ENCODE measurements at places on chromosomes 7 and 10.
A peak's percentile ranks its signal among the peaks of the same experiment; 100 is the strongest.

DNA sequence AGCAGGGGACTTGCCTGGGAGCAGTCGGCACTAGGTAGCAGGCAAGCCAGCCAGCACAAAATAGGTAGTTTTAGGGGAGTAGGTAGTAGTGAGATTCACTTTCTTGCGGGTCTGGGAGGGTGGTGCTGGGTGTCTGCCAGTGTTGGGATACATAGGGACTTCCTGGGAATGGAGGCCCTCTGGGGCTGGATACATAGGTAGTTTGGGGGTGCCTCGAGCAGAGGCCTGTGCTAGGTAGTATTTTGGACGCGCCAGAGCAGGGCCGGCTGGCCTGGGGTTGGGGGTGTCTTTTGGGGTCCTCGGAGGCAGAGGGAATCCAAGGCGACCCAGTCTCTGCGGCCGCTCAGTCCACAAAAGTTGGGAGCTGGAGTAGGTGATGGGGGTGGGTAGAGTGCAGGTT is 2.0 kb upstream of the HOXA3 start:
- DNase-seq, result no peak

DNA sequence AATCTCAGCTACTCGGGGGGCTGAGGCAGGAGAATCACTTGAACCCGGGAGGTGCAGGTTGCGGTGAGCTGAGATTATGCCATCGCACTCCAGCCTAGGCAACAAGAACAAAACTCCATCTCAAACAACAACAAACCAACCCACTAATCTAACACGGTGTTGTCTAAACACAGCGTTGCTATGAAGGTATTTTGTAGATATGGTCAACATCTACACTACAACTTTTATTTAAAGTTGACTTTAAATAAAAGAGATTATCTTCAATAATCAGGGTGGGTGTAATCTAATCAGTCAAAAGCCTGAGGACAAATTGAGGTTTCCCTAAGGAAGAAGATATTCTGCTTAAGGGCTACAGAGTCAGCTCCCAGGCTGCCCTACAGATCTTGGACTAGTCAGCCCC is 24.2 kb downstream of the BAIAP2L1 start:
- DNase-seq, result no peak

GRCh38 chr7:157793973-157794745 is 457.4 kb downstream of the DNAJB6 start:
- no peak for DNase-seq

- DNase-seq, result no peak
These were observed 50.2 kb downstream of the COL17A1 start for GRCh38 chr10:104035194-104036068.

GRCh38 chr7:35465791-35466336 is 212.0 kb upstream of the TBX20 start:
- no peak for DNase-seq

DNA sequence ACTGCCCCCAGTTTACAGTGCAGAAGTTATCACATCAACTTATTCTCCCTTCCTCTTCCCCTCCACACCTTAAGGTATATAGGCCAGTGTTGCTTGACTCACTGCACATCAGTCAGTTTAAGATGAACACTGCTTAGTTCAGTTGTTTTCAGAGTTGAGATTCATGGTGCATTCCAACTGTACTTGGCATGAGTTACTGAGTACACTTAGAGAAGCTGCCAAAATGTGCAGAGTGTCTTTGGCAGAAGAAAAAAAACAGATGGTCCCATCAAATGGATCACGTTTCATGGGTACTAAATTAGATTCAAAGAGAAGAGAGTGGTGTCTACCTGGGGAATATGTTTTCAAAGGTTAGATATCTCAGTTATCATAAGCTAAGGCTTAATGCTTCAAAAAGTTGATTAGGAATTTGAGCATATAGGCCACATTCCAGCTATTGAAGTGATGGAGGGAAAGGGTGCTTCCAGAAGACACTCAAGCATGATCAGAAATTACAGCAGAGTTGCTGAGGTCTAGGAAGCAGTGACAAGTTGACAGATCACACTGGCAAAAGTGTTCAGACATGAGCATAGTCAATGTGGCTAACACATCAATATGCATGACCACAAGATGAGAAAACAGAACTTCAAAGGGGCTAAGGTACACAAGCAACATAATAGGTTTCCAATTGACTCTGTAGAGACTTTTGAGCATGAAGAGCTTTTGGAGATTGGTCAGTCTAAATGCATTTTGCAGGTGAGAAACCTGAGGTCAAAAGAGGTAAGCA is 579.2 kb upstream of the CELF2 start:
- DNase-seq, result no peak

DNA sequence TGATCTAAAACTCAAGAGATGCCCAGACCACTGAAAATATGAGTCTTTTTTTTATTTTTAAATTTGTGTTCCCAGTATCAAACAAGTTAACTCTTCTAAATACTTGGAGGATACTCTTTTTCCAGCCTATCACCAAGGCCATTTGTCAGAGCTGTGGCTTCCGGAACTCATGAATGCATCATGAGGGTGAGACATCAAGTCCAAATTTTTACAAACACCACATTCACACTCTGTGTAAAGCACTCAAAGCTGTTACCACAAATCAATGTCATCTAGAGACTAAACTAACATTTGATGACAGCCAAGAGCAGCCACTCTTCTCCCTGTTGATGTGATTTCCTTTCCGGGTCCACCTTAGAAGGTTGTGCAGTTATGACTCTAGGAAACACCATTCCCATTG is 43.8 kb upstream of the ARID5B start:
- DNase-seq, result peak; percentile 60

- no peak for DNase-seq
These were observed 29.0 kb downstream of the EN2 start for GRCh38 chr7:155486783-155487508.

- peak; percentile 33 for DNase-seq
These were observed 35.1 kb upstream of the DNAH11 start for GRCh38 chr7:21507627-21508343.

DNA sequence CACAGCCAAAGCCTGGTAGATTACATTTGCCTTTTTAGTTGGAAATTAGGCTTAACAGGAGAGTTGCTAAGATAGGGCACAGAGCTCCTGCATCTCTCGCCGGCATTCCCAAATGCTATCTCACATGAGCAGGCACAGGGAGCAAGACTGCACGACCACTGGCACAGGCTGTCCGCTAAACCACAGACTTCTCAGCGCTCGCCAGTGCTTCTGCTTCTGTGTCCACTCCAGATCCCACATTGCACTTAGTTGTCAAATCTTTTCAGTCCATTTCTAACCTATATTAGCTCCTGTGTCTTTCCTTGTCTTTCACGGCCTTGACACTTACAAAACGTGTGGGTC is 138.9 kb downstream of the EGFR start:
- no peak for DNase-seq

GRCh38 chr7:96663871-96664445 is 45.7 kb downstream of the SEM1 start:
- DNase-seq, result no peak

GRCh38 chr10:91077549-91078071 is 142.9 kb upstream of the PCGF5 start:
- DNase-seq, result peak; percentile 63

GRCh38 chr7:155962191-155962967 is 150.1 kb upstream of the SHH start:
- DNase-seq, result peak; percentile 44

DNA sequence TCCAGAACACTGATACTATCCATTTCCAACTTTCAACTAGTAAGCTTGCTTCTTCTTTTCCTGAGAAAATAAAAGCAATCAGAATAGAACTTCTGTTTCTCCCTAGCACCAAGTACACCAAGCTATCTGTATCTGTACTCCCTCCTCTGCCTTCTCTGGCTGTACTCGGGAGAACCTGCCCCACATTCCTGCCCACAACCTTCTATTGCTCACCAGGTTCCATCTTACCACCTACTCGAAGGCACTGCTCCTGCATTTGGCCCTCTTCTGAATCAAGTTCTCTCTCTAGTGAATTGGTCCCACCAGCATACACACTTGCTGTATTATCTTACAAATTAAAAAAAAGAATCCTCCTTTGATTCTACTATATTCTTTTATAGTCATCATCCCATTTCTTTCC is 169.6 kb upstream of the PTN start:
- DNase-seq, result no peak

DNA sequence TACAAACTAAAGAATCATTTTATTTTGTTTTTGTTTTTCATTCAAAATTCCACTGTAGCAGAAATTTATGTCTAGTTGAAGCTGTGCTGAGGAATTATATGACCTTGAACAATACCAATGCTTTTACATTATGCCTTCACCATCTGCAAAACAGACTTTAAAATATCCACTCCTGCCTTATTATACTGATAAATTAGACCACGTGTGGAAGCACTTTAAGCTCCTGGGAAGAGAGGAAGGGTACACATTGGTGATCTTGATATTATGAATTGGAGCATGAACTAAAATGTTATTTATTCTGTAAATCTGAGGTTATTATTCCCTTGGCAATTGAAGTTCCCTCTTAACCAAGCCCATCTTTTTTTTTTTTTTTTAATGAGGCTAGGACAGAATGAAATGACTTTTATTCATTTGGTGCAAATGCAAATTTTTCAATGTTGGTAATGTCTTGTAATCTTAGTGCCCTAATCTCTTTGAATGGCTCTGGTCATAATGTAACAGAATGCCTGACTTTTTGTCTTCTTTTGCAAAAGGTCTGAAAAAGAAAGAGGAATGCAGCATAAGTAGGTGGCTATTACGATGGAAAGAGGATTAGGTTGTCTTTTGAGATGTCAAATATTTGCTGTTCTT is 139.9 kb upstream of the COBL start:
- DNase-seq, result no peak

- DNase-seq, result no peak
These were observed 217.5 kb downstream of the ADAM12 start for GRCh38 chr10:126170776-126171175.

DNA sequence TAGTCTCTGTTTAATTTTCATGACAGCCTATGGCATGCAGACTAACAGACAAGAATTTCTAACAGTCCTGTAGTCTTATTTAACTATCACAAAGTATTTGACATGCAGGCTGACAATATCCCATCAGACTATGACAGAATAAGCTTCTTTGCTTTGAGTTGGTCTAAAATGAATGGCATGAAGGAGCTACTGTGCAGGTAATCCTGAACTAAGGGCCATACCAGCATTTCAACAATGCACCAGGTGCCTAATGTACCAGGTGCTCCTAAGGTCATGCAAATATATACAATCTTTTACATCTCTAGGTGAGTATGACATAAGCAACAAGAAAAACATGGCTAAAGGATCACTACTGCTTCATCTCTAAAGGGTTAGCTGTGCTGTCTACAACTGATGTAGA is 13.6 kb upstream of the MSS51 start:
- no peak for DNase-seq

- peak; percentile 61 for DNase-seq
These were observed 106.4 kb upstream of the SDK1 start for GRCh38 chr7:3194501-3195141.

DNA sequence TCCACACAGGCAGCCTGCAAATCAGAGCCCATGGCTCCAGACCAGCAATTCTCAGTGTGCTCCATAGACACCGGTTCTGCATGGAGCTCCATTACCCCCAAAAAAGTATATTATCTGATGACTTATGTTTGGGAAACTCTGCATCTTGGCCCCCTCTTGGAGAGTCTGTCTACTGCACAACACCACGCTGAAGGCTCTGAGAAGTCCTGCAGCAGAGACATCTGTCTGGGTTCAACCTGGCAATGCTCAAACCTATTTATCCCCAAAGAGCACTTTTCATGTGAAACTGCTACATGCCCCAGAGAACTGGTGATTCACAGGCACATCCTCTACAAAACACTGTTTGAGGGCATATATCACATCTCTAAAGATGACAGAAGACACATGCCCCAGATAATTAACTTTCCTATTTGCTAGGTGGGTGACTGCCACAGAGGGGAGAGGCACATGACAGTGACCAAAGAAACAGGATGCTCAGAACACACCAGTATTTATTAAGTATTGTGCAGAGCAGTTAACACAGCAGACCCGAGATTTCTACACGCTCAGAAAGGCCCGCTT is 83.8 kb downstream of the DLG5 start:
- no peak for DNase-seq

DNA sequence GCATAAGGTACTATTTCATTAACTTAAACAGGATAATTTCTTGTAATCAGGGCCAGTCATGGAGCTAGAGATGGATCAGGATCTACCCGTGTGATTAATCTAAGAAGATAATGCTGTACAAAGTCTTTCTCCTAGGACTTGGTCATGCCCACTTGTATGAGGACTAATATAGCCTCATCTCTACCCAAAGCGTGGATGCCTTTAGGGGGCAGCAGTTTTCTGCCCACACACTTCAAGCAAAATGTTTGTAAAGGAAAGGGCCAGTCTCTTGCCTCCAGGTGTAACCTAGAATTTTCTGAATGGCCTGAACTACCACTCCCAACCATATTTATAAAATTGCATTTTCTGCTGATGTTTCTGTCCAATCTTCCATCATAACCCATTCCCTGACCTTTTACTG is 764.0 kb upstream of the IGFBP3 start:
- DNase-seq, result no peak

DNA sequence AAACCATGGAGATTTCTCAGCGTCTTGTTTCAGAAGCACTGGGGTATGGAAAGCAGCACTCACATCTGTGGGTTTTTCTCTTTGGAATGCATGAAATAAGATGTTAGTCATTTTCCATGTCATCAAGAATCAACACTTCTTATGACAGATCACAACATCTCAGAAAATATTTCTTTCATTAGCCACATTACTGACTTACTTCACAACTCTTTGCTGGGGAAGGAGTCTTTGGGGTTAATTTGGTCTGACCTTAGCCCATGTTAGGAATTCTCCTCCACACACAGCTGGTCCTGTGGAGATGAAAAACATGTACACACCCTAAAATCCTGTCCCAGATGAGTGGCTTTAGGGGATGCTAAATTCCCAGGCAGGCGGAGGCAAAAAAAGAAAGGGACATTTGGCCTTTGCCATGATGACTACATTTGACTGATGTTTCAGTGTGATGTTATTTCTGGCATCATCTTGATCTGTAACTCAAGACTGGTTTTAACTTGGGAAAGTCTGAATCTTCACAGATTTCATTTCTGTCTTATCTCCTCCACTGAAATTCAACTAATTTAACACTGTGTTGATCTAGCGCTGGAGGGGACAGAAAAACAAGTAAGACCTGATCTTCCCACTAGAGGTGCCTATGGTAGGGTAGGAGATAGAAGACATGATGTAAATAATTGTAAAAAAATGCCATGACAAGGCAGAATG is 363.2 kb downstream of the PRPF18 start:
- DNase-seq, result peak; percentile 97

DNA sequence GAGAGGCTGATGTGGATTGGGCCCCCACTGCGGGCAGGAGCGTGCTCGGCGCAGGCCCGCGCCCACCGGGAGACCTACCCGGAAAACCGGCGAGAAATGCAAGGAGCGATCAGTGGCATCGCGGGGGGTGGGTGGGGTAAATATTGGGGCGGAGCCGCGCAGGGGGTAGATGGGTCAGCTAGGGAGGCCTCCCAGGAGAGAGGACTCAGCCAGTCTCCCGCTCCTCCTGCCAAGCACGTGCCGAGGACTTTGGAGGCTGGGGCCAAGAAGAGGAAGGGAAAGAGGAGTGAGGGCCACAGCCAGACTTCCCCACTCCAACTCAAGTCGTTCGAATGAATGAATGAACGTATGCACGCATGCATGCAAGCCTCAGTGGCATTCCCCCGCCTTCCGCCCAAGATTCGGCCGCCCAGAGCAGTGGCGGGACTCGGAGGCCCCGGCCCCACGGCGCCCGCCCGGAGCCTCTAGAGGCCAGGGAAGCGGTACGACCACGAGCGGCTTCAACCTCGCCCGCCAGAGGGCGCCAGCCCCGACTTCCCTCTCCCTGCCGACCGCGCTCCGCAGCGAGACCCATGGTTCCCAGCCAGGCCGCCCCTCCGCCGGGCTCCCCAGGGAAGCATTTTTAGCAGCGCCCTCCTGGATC is 3.6 kb downstream of the NPM3 start:
- peak; percentile 59 for DNase-seq
